Stimulated activated CD8-positive, alpha-beta memory T cell treated with anti-CD3 and anti-CD28 coated beads, Interleukin-15, amount 100 ng/mL, for 24 hours (primary cell): ENCODE measurements at places on chromosomes 5 and 9.

DNA sequence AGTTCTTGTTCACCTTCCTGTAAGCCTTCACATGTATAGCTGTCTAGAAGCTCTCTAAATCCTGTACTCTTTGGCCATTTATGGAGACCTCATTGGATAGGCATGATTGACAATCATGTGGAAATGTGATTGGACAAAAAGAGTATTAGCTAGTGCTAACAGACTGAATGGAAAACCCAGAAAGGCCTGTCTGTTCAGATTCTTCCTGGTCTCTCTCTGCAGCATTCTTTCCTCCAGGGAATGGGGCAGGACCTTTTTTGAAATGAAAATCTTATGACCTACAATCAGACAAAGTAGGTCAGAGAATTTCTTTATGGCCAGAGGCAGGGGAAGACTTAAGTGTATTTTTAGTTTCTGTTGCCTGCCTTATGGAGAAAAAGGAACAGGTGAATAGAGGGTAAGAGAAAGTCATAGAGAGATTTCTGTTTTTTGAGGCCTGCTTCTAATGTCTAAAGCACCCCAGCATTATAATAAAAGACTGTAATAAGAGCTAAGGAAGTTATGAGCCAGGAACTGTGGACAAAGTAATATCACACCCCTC lies 152.4 kb upstream of the CCDC152 start:
- no peak for DNase-seq

DNA sequence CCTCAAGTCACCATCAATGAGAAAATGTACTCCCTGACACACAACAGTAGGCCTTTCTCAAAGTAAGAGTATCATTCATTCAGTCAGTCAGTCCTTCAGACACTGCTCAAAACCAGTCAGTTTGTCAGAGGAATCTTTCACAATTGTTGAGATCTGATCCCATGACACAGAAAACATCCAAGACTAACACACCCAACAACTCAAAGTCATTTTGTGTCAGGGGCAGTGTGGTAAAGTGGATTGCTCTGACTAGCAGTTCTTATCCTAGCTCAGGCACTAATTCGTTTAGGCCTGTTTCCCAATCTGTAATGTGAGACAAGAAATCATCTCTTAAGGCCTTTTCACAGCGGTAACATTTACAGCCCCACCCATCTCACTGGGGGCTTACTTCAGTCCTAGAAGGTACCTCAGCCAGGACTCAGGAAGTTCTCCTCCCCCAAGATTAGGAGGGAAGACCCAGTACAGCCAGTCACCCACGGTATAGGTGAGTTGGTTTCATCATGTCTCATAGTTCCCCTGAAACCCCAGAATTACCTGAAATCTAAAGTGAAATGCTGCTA lies 31.9 kb downstream of the SH3TC2 start:
- DNase-seq, result no peak

- peak; percentile 53 for DNase-seq
Observed at GRCh38 chr5:95960667-95961616, 709 bp downstream of the ELL2 start.

DNA sequence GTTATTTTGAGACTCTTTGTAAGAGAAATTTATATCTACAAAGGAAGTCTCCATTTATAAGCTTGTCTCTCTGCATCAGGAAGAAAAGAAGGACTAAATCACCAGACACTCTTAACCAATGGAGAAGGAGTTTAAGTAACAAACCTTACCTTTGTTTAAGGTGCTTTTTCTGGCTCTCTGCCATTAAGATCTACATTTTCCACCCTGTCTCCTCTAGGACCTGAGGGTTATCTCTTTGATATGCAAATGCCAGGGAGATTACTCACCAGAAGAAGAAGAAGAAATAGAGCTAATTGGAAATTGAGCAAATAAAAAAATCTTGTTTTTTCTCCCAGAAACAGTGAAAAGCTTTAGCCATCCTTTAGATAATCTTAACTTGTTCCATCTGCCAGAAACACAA lies 60.9 kb downstream of the CDKN2A start:
- DNase-seq, result no peak

DNA sequence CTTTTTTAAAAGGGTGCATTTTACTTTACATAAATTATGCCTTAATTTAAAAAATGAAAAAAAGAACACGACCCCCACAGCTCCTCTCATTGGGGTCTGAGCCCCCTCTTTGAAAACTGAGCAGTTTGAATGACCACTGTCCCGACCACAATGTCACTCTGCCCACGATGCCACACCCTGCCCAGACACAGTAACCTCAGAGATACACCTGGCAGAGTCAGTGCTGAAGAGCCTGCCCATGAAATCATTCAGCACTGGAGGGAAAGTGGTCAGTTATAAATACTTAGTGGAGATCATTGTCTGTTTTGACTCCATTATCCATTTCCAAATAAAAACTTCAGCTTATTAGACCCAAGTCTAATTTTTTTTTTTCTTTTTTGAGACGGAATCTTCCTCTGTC lies 49.3 kb downstream of the DNAJC21 start:
- DNase-seq, result no peak

GRCh38 chr5:138702166-138703077 lies 50.8 kb upstream of the CTNNA1 start:
- DNase-seq, result no peak

DNA sequence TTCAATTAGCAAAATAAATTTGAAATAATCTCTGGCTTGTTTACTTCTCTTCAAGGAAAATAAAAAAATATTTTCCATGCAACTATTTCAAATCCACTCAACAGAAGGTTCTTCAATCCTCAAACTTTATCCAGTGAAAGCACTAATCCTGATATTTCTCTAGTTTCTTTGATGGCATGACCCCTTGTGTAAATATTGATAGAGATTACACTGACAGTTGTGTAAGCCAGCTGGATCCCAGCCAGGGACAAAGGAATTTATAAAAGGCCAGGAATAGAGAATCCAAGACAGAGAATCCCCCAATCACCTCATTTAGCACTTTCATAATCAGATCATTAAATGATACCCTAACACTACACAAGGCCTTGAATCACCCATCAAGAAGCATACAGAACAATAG lies 135.2 kb downstream of the GNA14 start:
- no peak for DNase-seq

DNA sequence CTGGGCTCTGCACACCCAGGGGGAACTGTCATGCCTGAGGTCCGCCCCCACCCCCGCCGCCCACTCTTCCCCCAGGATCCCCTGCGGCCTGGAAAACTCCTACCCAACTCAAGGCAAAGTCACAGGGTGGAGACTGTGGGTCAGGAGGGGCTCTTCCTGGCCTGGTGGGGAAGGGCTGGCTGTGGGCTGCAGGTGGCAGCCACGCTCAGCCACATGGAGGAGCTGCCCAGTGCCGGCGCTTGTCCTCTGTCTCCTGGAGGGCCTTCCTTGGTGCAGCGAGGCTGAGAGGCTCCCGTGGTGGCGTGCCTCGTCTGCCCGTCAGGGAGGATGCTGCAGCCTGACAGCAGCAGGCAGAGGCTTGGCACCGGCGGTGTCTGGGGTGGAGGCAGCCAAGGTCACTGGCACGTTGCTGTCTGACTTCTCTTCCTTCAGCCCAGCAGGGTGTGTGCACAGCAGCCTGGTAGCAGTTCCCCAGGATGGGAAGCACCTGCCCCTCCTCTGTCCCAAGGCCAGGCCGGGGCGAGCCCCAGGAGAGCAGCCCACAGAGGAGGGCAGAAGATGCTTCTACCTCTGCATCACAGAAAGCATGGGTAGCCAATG lies 78.1 kb downstream of the ADAMTS2 start:
- no peak for DNase-seq

GRCh38 chr9:80061096-80061495 lies 489.3 kb downstream of the TLE4 start:
- no peak for DNase-seq

DNA sequence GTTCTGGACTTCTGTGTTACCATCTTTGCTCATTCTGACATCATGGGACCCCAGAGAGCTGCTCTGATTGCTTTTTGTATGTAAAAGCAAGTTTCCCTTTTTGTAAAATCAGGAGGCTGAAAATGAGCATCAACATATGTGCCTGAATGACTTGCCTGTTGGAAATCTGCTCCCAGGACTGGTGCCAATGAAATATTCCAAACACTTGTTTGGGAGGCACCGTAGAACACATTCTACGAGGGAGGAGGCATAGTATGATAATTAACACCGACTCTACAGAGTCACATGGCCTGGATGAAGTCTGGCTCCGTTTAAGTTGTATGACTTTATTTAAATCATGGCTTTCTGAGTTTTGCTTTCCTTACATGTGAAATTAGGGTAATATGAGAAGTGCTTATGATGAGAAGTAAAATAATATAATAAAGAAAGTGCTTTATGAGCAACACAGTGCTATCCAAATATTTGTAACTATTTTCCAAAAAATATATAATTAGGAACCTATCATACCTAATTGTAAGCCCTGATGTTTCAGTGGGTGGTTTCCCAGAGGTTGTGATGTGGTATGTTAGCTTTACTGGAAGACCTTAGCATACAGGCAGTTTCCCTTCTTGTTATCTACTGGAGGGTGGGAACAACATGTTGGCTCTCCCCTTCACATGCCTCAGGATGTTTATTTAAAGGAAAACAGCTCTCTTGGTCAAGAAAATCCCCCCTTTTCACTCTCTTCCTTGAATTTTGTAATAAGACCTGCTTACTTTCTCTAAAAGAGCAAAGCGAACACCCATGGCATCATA lies 238.1 kb downstream of the FBXL7 start:
- no peak for DNase-seq

- no peak for DNase-seq
Observed at GRCh38 chr9:104810421-104811339, 46.8 kb downstream of the NIPSNAP3B start.

GRCh38 chr5:159286420-159287035 lies 23.4 kb downstream of the UBLCP1 start:
- no peak for DNase-seq

- DNase-seq, result no peak
Observed at GRCh38 chr5:21680196-21680595, 1172.9 kb downstream of the CDH12 start.

GRCh38 chr5:82873452-82873851 lies 203.7 kb downstream of the TMEM167A start:
- DNase-seq, result no peak

DNA sequence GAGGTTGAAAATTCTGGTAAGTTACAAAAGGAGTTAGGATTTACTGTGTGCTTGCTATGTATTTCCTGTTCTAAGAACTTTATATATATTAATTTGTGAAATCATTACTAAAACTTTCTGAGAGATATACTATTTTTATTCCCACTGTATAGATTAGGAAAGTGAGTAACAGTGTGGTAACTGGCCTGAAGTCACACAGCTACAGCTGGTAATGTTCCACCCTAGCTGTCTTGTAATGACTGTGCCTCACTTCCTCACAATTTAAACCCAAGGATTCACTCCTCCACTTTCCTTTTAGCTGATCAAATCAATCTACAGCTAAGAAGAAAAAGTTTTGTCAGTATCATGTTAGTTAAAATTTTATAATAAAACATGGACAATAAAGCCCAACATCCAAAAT lies 278.8 kb downstream of the GAS1 start:
- DNase-seq, result no peak

DNA sequence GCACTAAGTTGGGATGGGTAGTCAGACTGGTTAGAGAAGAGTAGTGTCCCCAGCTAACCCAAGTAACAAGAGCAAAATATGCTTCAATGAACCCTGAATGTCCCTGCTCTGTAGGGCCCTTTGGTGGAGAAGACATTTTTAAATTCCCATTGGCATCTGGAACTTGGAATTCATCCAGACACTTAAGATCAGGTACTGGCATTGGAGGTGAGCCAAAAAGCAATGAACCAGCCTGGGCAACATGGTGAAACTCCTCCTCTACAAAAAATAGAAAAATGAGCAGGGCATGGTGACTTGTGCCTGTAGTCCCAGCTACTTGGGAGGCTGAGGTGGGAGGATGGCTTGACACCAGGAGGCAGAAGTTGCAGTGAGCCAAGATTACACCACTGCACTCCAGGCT lies 58.9 kb upstream of the ZNF618 start:
- DNase-seq, result no peak

GRCh38 chr5:77305956-77306355 lies 95.5 kb downstream of the PDE8B start:
- no peak for DNase-seq

DNA sequence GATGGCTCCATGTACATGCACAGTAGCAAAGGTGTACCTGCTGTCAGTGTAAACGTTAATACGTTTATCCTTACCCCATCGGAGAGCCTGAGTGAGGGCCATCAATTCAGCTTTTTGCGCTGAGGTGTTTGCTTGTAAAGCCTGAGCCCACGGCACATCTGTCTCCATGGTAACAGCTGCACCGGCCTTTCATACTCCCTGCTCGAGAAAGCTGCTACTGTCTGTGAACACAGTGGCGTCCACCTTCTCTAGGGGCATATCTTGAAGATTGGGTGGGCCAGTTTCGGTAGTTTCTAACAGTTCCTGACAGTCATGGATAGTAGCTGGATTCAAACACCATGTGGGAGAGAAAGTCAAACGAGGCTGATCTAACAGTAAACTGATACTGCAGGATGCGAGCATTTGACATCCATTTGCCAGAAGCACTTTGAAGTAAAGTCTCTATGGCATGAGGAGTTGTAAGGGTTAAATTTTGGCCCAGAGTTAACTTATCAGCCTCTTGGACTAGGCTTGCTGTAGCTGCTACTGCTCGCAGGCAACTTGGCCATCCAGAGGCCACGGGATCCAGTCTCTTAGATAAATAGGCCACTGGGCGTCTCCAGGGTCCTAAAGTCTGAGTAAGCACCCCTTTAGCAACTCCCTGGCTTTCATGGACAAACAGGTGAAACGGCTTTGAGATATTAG lies 21.0 kb upstream of the RHOBTB3 start:
- DNase-seq, result no peak

GRCh38 chr5:16140417-16140816 lies 39.2 kb downstream of the MARCHF11 start:
- no peak for DNase-seq

DNA sequence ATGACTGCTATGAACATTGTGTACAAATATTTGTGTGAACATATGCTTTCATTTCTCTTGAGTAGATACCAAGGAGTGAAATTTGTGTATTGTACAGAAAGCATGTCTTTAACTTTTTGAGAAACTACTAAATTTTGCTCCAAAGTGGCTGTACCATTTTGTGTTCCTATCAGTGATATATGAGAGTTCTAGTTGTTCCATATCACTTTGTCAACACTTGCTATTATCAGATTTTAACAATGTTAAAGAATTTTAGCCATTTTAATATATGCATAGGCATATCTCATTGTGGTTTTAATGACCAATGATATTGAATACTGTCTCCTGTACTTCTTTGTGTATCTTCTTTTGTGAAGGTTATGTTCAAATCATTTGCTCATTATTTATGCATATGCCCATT lies 142.9 kb upstream of the NR3C1 start:
- DNase-seq, result no peak

DNA sequence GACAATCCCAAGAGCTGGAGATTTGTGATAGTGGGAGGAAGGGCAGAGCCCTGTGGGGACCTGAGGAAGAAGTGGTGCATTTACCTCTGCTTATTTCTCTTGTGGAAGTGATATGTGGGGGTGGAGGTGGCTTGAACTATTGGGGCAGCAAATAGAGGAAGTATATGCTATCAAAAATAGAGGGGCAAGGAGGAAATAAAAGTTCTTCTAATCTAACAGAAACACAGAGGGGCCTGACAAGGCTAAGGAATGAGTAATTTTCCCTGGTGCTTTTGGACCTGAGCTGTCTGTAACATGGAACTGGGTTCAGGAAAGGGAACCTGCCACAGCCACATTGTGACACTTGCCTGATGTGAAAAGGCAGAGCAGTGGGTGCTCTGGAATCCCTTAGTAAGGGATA lies 378.6 kb upstream of the KLF4 start:
- no peak for DNase-seq
